ENCODE measurements at places on chromosomes 12 and 14.

DNA sequence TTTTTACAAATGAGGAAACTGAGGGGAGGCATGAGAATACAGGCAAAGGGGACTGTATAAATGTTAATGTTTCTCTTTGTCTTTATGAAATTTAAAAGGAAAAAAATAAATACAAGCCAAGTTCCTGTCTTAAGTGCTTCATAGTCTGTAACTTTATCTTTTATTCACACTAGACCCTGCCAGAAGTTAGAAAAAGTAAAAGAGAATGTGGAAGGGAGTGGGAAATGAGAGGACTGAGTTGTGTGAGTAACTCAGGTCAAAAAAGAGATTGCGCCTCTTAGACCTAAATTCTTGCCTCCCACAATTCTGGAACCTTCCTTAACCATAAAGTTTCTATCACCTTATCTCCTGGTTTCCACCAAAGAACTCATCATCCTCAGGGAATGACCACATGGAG is 141.1 kb downstream of the KICS2 start:
- DNase-seq: no peak

GRCh38 chr12:5678176-5678575 is 246.3 kb downstream of the NTF3 start:
- DNase-seq: no peak

GRCh38 chr14:56887216-56887615 is 76.9 kb upstream of the OTX2 start:
- no peak for DNase-seq

- DNase-seq: no peak
Measured at GRCh38 chr14:68463299-68463698, 329.6 kb downstream of the ZFP36L1 start.

- no peak for DNase-seq
Measured at GRCh38 chr12:53733807-53734200, 6.6 kb upstream of the CALCOCO1 start.

- DNase-seq: no peak
Measured at GRCh38 chr14:61620130-61620946, 75.0 kb upstream of the HIF1A start.

- DNase-seq: no peak
Measured at GRCh38 chr14:30284808-30285207, 274.1 kb upstream of the G2E3 start.

- DNase-seq: no peak
Measured at GRCh38 chr14:80390906-80391305, 179.6 kb upstream of the DIO2 start.

- no peak for DNase-seq
Measured at GRCh38 chr14:32249780-32250179, 46.7 kb upstream of the RNU6-8 start.

- DNase-seq: no peak
Measured at GRCh38 chr12:90021795-90022440, 313.3 kb upstream of the ATP2B1 start.

- DNase-seq: no peak
Measured at GRCh38 chr14:51337520-51337919, 97.5 kb downstream of the TMX1 start.

DNA sequence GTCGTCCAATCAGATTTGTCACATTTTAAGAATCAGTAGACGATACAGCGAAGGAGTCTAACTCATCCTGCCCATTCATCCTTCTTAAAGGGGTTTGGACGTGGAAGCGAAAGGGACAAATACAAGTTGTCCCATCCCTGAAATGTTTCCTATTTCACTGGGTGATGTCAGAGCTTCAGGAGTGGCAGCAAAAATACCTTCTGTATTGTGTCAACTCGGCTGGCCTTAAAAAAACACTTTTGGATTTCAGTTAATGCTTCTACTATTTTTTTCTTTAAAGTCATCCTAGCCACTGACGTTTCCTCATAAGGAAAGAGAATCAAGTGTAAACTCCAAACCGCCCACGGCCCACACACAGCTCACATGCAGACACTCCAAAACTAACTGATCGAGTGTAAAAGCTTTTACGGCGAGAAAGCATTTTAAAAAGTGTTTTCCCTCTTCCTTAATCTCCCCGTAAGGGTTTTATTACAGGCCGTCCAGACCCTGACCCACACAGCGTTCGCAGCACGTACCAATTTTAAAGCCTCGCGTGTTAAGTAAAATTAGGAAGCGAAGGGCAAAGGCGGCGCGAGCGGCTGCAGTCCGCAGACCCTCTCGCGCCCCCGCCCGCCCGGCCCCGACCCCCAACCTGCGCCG is 593 bp downstream of the CFL2 start:
- DNase-seq: peak; percentile 41
